ENCODE measurements at places on chromosomes 5 and 9.

- DNase-seq: no peak
Measured at GRCh38 chr9:117233016-117233415, 181.8 kb downstream of the ASTN2 start.

GRCh38 chr5:127947941-127948340, 135.6 kb upstream of the SLC12A2 start:
- DNase-seq: no peak

GRCh38 chr5:32231241-32231640, 57.1 kb upstream of the GOLPH3 start:
- DNase-seq: no peak

DNA sequence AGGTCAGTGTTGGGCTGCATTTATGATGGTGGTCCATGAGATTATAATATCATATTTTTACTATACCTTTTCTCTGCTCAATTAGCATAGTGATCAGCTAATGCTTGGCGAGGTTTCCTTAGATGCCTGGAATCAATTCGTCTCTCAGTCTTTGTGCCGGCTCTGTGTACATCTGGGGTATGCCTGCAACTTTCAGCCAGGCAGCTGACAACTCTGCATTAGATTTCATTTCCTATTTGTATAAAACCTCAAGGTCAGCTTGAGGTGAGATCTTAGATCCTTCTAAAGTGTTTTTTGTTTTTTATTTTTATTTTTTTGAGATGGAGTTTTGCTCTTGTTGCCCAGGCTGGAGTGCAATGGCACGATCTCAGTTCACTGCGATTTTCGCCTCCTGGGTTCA, 86.8 kb downstream of the MELK start:
- DNase-seq: no peak

- no peak for DNase-seq
Measured at GRCh38 chr5:116578676-116579075, 4.1 kb upstream of the SEMA6A start.
